ENCODE measurements at places on chromosomes 5 and 9. TPM values are rescaled to one million over a fixed set of nuclear protein-coding genes. Genes with fewer than 3 reads are reported as not detected.

TLX3 gene
- not detected for total RNA-seq

SPATA31C2 gene
- not detected for total RNA-seq

MYMK gene
- total RNA-seq, result not detected

PARP8 gene
- total RNA-seq, result 82.3 TPM

GALNT12 gene
- 4.4 TPM for total RNA-seq

CNTLN gene
- 0.94 TPM for total RNA-seq

MSX2 gene
- total RNA-seq, result not detected

SPARC gene
- not detected for total RNA-seq

BSPRY gene
- total RNA-seq, result 0.59 TPM

OR13C2 gene
- not detected for total RNA-seq

CCNJL gene
- 0.67 TPM for total RNA-seq

IRX4 gene
- not detected for total RNA-seq

PCDHB9 gene
- total RNA-seq, result 0.12 TPM

MUSK gene
- total RNA-seq, result not detected

TMC1 gene
- not detected for total RNA-seq

FRMD3 gene
- 0.49 TPM for total RNA-seq

S1PR3 gene
- total RNA-seq, result not detected

FKBP15 gene
- total RNA-seq, result 40.6 TPM

TEK gene
- total RNA-seq, result not detected

PCDH1 gene
- total RNA-seq, result not detected

GFI1B gene
- 0.85 TPM for total RNA-seq
